ENCODE measurements at places on chromosomes 7 and 10. TPM values are rescaled to one million over a fixed set of nuclear protein-coding genes. Genes with fewer than 3 reads are reported as not detected.

- DNase-seq: no peak
Observed at GRCh38 chr7:2719007-2719406, 31.0 kb downstream of the AMZ1 start.

DNA sequence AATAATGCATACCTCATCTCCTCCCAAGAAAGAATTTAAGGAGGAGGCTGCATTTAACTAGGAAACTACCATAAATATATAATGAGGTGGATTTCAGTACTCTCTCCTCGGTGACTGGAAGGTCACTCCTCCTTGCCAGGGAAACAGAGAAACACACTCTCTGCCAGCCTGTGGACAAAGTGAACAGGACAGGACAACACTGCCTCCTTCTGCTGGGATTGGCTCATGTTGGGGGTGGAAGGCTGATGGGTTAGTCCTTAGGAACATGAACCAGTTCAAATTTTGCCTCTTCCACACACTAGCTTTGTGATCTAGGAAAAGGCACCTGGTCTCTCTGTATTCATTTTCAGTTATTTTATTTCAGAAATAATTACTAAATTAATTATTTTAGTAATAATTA is 50.6 kb upstream of the STEAP4 start:
- peak; percentile 30 for DNase-seq

GRCh38 chr7:74051629-74052410 is 23.8 kb downstream of the ELN start:
- DNase-seq: no peak

GRCh38 chr7:741850-742249 is 14.8 kb upstream of the PRKAR1B start:
- DNase-seq: no peak

Gene UCN3
- not detected for total RNA-seq

DNA sequence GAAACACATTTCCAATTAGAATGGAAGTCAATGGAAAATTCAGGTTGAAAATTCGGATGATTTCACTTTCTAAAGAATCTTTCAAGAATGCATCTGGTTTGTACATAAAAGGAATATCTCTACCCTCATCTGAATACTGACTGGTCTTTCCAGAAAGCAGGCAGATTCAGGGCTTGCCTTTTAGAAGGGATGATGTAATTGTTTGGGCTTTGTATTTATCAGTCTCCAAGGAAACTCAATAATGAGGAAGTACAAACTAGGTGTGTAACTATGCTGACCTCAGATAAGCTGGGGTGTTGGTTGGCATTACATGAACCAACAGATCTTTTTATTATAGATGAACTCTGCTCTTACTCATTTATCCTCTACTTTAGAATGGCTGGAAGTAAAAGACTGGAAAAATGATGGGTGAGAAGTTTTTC is 24.1 kb downstream of the PDLIM1 start:
- peak; percentile 95 for DNase-seq

- DNase-seq: peak; percentile 28
Observed at GRCh38 chr10:59830601-59831259, 75.6 kb downstream of the CCDC6 start.

DNA sequence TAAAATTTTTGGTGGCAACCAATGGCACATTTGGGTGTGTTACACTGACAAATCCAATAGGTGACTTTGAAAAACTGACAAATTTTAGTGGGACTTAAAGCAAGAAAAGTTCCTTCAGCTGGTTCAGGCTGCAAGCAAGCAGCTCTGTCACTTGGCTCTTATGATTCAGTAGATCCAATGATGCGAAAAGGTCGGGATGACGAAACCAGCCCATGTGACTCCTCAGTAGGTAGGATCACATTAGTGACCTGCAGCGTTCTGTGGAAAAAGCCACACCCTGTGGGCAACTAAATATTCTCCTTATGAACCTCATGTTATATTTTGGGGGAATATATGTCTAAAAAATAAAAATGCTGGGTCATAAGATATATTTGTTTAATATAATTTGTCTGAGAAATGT is 13.3 kb upstream of the TSGA13 start:
- DNase-seq: no peak

Gene SLC18A2
- not detected for total RNA-seq

Gene CCNJ
- total RNA-seq: 19.5 TPM

Gene SPDYE17
- not detected for total RNA-seq

Gene CALML5
- total RNA-seq: not detected
